ENCODE measurements at places on chromosomes 5 and 9.

GRCh38 chr5:92912283-92912682 is 668.7 kb downstream of the NR2F1-AS1 start:
- no peak for DNase-seq

DNA sequence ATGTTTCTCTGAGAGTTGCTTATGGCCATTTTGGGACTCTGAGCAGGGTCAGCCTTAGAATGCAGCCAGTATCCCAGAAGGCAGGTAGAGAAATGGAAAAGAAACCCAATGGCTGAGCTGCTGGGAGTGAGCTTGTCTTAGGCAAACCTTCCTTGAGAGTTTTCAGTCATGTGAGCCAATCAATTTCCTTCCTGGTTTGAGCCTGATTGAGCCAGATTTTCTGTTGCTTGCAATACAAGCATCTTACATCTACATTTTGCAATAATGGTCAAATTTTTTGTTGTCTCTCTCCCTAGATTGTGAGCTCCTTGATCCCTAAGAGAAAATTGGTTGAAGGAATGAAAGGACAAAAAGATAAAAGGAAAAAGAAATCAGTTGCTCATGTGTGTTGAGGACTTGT is 155.3 kb downstream of the SNX18 start:
- no peak for DNase-seq

DNA sequence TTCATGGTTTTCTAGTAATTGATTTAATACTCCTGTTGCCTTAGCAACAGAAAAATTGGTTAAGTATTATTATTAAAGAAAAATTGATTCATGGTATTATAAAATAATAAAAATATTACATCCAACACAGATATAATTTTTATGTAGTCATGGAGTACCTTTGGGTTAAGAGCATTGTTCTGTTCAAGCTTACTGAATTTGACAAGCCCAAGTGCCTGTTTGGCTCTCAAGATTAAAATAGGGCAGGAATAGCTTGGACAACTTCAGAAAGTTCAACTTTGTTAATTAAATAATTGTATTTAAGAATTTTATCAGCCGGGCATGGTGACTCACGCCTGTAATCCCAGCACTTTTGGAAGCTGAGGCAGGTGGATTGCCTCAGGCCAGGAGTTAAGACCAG is 82.0 kb downstream of the NIPBL start:
- DNase-seq = no peak

DNA sequence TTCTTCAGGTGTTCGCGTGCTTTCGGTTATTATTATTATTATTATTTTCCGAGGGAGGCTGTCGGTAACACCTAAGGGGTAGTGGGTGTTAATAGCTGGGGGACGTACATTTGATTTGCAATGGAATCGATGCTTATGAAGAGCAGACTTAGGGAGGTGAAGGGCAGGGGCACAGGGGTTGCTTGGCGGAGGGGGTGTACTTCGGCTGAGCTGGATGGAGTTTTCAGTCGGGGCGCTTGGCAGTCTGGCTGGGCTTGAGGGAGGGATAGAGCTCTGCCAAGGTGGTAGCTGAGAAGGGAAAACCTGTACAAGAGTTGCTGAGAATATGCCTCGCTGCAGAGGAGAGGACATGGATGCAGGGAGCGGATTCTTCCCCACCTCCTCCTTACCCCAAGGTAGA is 617 bp upstream of the PTPRD start:
- no peak for DNase-seq

- no peak for DNase-seq
These were observed 398.9 kb downstream of the EFNA5 start for GRCh38 chr5:107271682-107272350.

- no peak for DNase-seq
These were observed 20.6 kb downstream of the FAM78A start for GRCh38 chr9:131255676-131256197.

DNA sequence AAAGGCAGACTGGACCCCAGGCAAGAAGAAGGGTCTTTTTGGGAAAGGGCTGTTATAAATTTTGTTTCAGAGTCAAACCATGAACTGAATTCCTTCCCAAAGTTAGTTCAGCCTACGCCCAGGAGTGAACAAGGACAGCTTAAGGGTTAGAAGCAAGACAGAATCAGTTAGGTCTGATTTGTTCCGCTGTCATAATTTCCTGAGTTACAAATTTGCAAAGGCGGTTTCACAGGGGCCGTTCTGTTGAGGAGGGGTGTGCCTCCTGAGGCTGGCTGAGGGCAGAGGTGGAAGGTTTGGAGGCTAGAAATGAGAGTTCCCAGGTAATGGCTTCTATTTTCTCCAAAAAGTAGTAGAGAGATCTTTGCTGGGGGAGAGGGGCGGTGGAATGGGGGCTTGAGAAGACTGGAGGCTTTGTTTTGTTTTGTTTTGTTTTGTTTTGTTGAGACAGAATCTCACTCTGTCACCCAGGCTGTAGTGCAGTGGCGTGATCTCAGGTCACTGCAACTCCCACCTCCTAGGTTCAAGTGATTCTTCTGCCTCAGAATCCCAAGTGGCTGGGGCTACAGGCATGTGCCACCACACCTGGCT is 4.1 kb upstream of the CERCAM start:
- no peak for DNase-seq

DNA sequence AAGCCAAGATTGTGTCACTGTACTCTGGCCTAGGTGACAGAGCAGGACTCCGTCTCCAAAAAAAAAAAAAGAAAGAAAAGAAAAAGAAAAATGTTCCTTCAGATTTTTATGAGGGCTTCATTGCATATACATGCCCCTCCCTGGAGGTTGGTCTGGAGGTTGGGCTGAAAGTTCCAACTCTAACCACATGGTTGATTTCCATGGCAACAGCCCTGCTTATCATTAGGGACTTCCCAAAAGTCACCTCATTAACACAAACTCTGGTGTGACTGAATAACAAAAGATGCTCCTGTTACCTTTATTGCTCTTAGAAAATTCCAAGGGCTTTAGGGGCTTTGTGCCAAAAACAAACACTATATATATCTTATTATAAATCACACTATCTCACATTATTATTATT is 113.8 kb downstream of the TMC1 start:
- no peak for DNase-seq

DNA sequence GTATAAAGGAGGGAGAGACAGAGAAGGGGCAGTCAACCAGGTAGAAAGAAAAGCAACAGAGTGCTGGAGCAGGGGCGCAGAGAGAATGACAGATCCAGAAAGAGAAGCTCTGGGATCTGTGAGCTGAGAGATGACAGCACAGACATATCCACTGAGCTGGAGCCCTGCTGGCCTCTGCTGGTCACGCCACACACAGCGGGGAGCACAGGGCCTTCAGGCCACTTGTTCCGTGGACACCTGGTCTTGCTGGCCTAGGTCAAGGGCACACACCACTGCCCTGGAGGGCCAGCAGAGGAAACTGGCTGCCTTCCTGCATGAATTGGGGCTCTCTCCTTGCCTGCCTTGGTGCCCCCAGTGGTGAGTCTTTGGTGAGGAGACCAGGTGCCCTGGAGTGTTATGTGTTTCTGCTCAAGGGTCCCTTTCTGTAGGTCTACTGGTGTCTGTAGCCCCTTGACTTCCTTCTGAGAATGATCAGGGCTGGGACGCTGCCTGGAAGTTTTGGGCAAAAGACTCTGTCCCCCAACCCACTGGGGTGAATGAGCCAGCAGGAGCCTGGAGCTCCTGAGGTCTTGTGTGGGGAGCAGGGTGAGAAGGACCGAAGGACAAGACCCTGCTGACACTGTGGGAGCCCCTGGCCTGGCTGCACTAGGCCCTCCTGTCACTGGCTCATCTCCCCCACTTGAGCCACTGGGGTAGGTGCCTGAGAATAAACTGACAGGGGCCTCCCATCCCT is 59.2 kb upstream of the ADAMTS2 start:
- no peak for DNase-seq

DNA sequence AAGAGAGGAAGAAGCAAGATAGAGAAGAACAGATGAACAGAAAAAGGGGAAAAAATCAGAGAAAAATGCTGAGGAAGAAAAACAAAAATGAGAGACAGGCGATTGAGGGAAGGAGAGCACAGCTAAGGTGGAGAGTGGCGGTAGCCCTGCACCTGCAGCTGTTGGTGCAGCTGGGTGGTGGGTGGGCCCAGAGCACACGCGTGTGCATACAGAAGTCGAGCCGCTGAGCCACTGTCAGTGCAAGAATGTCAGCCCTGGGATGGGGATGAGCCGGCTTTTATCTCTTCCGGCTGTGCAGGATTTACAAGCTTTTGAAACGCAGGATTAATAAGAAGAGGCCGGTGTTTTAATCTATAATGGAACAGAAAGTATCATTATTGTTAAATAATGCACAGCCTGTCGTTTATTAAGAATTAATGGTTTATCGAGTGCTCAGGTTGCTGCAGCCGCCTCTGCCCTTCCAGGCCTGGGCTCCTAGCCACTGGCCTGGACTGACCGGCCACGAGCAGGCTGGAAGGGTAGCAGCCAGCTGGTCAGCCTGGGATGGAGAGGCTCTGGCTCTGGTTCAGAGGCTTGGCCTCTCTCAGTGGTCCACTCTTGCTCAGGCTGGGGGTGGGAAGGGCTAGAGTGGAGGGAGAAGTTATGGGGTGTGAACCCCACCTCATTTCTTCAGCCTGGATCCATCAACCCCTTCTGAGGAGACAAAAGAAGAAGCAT is 68.7 kb downstream of the PCDH1 start:
- DNase-seq = no peak

- peak; percentile 99 for DNase-seq
These were observed at the start of gene AOPEP for GRCh38 chr9:94726495-94727191. AOPEP (plus strand) TSS chr9:94726699; CDS start chr9:94759784, 33,085 bp downstream.

GRCh38 chr9:76608575-76609273 is 149.7 kb downstream of the GCNT1 start:
- DNase-seq = no peak

DNA sequence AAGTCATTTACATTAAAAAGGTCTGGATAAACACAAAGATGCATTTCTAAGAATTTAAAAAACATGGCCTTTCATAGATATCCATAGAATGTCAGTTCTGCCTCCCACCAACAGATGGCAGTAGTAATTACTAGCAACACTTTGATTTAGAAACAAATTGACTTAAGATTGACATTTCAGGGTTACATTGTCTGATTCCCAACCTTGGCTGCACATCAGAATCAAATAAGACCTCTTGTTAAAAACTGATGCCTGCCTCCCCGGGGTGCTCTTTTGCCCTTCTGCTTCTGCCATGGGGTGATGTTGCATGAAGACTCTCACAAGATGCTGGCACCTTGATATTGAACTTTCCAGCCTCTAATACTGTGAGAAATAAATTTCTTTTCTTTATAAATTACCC is 146.2 kb upstream of the GPR151 start:
- DNase-seq = no peak

GRCh38 chr5:52928689-52929088 is 60.5 kb upstream of the ITGA2 start:
- no peak for DNase-seq

DNA sequence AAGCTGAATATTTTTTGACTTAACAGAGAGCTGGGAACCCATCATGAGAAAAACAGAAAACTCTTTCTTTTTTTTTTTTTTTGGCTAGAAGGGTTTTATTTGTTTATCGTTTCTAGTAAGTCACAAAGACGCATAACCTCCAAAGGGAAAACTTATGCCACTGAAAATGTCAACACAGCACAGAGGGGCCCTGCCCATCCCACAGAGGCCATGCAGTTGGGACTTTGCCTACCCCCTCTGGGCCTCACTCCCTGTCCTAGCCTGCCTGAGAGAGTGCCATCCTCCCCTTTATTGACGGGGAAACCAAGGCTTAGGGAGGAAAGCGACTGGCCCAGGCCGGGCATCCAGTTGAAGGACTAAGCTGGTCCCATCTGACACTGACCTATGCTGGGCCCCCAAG is 74.7 kb downstream of the VAV2 start:
- no peak for DNase-seq

GRCh38 chr9:134420974-134421432 is 94.7 kb downstream of the RXRA start:
- no peak for DNase-seq

DNA sequence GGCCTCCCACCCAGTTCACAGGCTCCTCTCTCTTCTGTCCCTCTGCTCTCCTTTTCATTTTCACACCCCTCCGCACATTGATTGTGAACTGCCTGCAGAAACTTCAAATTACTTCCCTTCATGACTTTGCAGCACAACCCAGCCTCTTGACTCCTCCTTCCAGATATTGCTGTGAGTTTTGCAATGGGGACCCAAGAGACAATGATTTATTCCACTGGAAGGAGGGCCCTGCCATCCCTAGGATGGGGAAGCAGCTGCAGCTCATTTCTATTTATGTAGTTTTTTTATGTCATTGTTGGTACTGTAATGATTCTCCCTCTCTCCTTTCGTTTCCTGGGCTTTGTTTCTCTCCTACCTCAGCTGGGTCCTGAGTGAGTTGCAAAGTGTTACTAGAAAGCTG is 364.9 kb downstream of the ICE1 start:
- no peak for DNase-seq

GRCh38 chr5:141870228-141870627 is 8.0 kb downstream of the PCDH1 start:
- no peak for DNase-seq

- no peak for DNase-seq
These were observed 32.2 kb upstream of the TNFAIP8 start for GRCh38 chr5:119323601-119324000.

GRCh38 chr5:103510851-103511553 is 51.6 kb downstream of the NUDT12 start:
- no peak for DNase-seq

GRCh38 chr9:126490214-126490631 is 123.5 kb upstream of the LMX1B start:
- no peak for DNase-seq

GRCh38 chr5:154620411-154620810 is 134.8 kb upstream of the LARP1 start:
- no peak for DNase-seq

DNA sequence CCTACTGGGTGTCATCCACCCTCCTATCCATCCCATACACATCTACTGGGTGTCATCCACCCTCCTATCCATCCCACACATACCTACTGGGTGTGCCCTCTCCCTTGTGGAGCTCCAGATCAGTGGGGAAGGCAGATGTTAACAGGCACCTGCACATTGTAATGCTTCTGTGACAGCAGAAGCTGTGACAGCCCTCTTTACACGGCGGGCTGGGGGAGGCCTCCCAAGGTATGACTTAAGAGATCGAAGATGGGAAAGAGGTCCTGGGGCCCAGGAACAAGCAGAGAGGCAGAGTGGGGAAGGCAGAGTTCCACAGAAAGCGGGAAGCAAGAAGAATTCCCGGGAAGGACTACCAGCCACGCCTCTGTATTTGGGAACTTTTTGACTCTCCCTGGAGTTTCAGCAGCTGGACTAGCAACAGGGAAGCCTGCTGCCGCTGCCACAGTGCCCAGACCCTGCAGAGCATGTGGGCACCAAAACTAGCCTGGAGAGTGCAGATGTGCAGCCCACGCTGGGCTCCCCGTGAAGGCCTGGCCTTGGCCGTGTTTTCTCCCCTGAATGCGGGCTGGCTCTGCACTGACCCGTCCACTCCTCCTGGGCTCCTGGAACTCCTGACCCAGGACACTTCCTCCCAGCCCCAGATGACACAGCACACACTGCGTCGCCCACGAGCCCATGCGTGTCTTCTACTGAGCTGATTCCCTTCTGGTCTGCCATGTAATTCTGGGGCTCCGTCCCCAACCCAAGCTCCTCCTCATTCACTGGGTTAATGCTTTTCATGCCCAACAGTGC is 9.3 kb downstream of the TOR1A start:
- DNase-seq = no peak

- DNase-seq = no peak
These were observed 758.6 kb upstream of the DMAC1 start for GRCh38 chr9:8558176-8558575.
